Dermis blood vessel endothelial cell (primary cell): ENCODE measurements at places on chromosomes 2 and 18. TPM values are rescaled to one million over a fixed set of nuclear protein-coding genes. Genes with fewer than 3 reads are reported as not detected.
A peak's percentile ranks its signal among the peaks of the same experiment; 100 is the strongest.

DNA sequence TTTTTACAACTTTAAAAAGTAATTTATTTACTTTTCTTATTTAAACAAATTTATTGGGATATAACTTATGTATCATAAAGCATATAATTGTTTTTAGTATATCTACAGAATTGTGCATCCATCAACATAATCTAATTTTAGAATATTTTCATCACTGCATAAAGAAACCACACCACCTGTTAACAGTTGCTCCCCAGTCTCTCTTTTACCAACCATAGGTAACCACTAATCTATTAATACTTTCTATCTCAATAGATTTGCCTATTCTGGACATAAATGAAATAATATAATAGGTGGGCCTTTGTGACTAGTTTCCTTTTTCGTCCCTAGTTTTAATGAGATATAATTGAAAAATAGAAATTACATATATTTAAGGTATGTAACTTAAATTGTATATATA, 90.6 kb downstream of the ADAM23 start:
- DNase-seq, result no peak

- DNase-seq, result no peak
Observed at GRCh38 chr2:71895320-71896161, 252.1 kb downstream of the CYP26B1 start.

DNA sequence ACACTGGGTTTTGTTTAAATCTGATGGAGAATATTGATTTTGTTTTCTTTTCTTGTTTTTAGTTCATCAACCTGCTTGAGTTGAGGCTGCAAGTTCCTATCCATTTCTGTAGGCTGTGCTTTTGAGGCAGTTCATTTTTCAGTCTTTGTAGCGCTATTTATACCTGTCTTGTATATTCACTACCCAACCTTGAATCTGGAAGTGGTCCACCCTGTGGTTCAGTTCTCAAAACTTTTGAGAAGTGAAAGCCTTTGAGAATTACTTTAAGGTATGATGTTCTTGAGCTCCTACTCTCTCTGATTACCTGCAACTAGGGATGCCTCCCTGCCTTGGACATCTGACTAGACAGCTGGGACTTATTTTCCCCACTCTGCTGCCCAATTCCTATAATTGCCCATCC, 53.5 kb upstream of the KCNE4 start:
- DNase-seq, result no peak

DNA sequence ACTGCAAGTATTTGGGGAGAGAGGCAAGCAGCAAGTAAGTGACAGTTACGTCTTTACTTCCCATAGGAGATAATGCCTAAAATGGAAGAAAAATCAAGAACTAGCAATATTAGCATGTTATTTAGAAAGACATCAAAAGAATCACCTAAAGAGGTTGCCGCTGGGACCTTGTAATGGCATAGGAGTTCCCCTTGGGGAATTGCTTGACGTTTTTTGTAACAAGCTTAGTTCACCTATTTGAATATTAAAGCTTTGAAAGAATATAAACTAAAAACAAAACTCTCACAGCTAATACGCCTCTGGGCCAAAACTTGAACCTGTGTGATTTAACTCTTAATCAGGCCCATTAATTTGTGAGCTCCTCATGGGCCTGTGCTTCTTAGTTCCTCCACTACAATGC, 89.0 kb downstream of the AAK1 start:
- DNase-seq, result no peak

- no peak for DNase-seq
Observed at GRCh38 chr2:27518113-27518781, 21.6 kb downstream of the GCKR start.

GRCh38 chr2:39020383-39020782, 100.5 kb downstream of the SOS1 start:
- DNase-seq, result no peak

- DNase-seq, result no peak
Observed at GRCh38 chr2:231250698-231251097, 52.3 kb downstream of the ARMC9 start.

DNA sequence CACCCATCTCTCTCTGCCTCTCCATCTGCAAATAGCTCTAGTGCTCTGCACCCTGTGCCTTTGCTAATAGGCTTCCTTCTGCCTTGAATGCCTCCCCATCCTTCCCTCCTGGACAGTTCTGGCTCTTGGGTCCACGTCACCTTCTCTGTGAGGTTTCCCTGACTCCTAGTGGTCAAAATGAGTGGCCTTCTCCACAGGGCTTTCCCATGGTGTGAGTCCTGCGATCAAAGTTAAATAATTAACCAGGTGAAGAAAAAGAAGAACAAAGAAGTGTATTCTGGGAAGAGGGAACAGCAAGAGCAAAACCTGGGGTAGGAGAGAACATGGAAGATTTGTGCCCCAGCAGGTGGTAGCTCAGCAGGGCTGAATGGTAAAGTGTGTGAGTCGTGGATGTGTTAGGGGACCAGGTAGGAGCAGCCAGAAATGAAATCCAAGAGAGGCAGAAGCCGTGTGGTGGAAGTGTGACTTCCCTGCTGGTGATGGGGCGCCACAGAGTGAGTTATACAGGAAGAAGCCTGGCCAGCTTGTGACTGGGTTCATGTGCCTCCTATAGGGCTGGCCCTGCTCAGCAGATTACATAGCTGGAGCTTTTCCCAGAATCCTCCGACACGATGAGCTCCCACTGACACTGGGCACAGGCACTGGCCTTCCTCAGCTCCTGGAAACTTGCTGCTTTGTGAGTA, 93.8 kb upstream of the LDAH start:
- peak; percentile 28 for DNase-seq

- peak; percentile 18 for DNase-seq
Observed at GRCh38 chr2:111119822-111120252, 877 bp upstream of the BCL2L11 start.

GRCh38 chr18:31977270-31977872, 34.4 kb upstream of the TRAPPC8 start:
- peak; percentile 72 for DNase-seq

DNA sequence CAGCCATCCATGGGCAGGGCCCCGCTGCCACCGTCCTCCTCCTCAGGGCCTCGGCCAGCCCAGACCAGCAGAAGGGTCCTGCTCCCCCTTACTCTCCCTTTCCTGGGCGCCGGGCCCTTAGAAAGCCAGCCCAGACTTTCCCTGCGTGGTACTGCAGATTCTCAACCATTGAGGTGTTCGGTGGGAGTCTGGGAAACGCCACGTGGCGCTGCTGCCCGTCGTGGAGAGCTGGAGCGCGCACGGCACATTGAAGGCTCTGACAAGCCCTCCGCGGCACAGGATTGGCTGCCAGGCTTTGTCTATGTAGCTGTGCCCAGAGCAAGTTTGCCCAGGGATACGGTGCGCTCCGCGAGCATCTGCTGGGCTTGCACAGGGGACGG, 10.4 kb upstream of the KLHL30 start:
- DNase-seq, result no peak

The TMBIM1 gene
- total RNA-seq, result 134 and 157 TPM in 2 replicates

The PEX13 gene
- total RNA-seq, result 44.9 and 50.7 TPM in 2 replicates
